ENCODE measurements at places on chromosomes 6 and 20.

DNA sequence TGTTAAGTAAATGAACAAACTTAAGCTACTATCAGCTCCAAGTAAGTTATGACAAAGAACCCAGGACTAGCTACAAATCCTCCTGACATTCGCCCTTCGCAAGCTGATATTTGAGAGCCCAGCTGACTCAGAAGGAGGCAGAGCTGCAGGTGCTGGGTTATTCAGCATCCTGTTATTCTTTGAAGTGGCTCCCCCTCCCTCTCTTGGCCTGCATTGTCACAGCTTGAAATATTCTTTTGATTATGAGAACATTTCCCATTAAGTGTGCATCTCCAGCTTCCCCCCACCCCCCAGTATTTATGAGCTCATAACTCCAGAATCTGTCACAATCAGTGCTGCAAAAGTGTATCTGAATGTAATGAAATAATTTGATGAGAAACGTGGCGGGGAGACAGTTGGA is 78.8 kb upstream of the RALY start:
- no peak for DNase-seq

- no peak for DNase-seq
Observed at GRCh38 chr6:140871911-140872310, 1260.8 kb upstream of the GJE1 start.

DNA sequence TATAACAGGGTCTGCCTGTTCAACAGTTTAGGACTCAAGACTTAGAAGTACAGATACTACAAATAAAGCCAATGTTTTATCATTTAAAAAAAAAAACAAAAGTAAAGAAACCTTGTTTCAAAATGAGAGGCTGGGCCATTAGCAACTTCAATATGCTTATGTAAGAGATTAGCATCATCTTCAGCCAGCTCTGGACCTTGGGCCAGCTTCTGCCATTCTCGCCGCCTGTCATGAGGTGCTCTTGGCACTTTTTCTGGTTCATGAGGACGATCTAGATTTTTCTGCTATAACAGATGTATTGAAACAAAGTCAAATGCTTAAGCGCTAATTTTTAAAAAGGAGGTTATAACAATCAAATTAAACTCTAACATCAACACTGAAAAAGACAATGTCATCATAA is 74.2 kb downstream of the WASF1 start:
- no peak for DNase-seq

DNA sequence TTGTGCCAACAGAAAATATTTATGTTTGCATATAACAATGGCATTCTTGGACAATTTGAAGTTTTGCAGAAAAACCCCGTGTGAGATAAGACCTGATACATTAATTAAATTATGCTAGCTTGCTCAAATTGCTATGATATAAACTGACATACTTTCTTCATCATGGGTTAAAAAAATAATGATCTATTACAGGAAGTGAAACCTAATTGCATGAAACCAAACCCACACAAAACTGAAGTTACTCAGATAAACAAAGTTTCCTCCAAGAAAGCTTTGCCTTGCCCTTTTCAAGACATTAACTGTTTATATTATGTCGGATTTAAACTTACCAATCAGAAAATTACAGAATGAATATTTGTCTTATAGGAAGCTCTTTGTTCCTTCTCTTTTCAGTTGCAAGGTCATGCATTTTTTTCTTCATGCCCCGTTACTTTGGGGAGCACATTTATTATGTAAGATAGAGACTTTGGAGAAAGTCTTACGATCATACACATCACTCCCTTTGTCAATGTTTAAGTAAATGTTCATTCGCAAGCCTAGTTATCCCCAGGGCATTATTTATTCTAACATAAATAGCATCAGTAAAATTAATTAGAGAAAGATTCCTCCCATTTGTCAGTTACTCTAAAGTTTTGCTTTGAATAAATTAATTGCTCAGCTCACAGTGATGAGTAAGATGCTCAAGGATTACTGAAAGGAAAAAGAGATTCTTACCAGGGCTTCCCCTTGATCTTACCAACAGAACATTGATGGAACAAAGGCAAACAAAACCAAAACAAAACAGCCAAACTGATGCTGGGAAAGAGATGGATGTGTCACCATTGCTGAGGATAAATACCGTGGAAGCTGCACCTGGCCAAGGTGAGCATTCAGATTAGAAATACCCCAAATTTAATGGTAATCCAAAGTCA is 14.8 kb upstream of the TMEM244 start:
- DNase-seq: no peak

DNA sequence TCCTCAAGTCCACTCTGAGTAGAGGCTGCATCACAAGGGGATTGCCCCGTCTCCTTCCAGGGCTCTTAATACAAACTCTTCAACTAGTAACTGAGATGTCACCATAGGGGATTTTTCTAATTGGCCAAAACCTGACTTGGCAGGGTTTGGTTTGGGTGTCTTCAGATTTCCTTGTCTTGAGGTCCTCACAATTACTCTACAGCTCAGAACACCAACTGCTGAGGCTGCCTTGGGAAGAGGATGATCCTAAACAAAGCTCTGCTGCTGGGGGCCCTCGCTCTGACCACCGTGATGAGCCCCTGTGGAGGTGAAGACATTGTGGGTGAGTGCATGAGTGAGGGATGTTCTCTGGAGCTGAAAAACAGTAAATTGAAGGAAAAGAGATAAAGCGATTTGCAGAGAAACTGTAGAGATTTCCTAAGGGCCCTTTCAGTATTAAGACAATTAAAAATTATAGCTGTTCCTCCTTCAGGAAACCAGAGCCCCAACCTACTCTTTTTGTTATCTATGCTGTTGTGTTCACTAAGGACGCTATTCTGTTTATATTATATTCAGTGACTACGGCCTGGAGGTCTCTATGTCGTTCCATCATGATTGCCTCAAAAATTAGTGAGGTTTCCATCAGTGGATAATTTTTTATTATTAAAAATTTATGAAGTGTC is at the start of gene HLA-DQA1:
TSS of gene HLA-DQA1 (plus strand) at position 188 of the 662 bp plus-strand sequence. CDS start at position 241, 53 bp downstream.
- no peak for DNase-seq

DNA sequence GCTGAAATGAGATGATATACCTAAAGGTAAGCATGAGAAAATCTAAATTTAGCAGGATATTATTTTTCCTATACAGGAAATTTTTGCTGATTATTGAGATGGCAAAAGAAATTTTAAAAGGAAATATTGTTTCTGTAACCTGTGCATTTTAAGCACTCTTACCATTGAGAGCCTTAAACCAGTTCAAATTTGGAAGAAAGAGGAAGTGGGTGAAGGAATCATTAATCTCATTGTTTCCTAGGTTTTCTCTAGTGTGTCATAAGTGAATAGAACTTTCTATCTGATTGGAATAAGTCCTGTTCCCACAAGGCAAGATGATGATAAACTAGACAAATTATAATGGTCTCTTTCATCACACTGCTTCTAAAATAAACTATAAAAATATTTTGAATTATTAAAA is 22.4 kb upstream of the FKBP1C start:
- DNase-seq: no peak

- no peak for DNase-seq
Observed at GRCh38 chr20:59564171-59564570, 40.2 kb upstream of the PHACTR3 start.

- DNase-seq: no peak
Observed at GRCh38 chr6:164163239-164163638, 748.7 kb downstream of the QKI start.

GRCh38 chr20:40050596-40050995 is 638.4 kb downstream of the MAFB start:
- DNase-seq: no peak

DNA sequence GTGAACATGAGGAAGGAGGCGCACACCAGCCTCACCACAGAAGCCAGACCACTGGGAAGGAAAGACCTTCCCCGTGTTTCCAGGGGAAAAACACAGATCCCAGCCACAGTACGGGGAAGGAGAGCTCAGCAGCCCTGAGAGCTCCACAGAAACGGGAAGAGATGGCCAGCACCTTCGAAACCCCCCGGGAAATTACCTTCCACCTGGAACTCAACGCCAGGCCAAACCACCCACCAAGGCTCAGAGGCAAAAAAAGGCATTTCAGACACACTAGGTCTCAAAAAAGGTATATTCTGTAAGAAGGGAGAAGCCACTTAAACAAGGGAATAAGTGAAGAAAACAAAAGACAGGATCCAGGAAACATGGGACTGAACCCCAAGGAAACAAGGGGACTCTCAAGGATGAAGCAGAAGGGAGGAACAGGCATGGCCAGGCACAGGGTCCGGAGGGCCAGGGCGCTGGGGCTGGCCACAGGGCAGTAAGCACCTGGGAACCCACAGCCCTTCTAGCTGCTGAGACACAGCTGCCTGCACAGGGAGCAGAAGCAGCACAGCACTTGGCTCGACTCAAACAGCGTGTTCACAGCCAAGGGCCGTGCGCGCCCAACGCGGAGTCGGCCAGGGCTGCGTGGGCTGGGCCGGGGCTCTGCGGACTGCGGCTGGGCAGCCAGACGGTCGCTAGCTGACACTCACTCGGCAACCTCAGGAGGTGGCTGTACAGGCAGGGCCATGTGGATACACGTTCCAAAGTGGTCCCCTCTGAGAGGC is 44.6 kb downstream of the TAF4 start:
- no peak for DNase-seq

GRCh38 chr20:57807401-57808263 is 97.8 kb upstream of the PMEPA1 start:
- no peak for DNase-seq

DNA sequence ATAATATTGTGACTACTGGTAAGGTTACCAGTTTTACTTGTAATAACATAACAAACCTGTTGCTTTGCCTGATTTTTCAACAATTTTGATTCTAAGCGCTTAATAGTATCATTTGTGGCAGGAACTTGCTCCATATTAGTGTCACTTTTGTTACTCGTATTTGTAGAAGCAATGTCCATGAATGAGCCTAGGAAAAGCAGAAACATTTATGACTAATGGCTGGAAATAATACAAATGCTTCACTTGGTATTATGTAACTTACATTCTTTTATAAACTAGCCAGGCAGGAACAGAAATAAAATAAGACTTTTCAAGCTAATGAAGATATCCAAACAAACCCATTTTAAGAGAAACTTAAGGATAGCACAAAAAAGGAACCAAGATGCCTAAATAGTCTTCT is 38.9 kb downstream of the MAP3K7 start:
- no peak for DNase-seq

DNA sequence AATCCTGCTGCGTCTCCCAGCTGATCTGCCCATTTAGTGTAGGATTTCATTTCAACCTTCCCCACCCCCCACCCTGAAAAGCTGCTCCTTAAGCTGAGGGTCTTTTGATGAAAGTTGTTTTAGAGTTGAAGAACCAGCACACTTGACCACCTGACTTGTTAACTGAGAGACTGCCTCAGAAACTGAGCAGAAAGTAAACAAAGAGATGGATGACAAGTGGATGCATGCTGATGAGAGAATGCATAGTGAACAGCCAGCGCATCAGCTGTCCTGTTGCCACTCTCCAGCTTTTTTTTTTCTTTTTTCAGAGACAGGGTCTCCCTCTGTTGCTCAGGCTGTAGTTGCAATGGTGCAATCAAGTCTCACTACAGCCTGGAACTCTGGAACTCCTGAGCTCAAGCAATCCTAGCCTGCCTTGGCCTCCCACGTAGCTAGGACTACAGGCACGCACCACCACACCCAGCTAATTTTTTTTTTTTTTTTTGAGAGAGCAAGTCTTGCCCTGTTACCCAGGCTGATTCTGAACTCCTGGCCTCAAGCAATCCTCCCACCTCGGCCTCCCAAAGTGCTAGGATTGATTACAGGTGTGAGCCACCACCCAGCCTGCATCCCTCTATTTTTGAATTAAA is 9.5 kb downstream of the RPL10A start:
- no peak for DNase-seq

DNA sequence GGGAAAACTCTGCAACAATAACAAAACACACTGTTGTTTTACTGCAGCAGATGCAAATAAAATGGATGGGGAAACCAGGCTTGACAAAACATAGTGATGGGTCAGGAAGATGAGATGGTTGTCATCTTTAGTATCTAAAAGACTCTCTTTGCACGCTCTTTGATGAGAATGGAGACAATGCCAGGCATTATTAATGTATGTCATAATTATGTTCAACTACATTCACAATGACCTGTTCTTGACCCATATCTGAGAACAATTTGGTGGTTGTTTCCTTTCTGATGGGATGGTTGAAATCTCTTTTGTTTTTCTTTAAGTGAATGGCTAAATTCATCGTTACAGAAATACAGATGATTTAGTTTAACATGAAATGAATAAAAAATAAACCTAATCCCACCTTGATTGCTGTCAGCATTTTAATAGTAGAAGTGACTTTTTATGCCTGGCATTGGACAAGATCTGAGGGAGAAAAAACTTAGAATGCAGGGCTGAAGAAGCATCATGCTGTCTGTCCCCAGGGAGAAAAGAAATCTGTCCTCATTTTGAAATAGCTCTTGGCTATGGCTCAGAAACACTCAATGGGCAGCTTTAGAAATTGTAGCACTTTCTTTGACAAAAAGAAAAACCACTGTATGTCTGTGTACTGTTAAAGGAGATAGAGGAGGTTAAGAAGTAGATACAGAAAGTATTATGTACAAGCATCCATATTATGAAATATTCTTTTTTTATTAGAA is 12.4 kb upstream of the GRIK2 start:
- DNase-seq: no peak

DNA sequence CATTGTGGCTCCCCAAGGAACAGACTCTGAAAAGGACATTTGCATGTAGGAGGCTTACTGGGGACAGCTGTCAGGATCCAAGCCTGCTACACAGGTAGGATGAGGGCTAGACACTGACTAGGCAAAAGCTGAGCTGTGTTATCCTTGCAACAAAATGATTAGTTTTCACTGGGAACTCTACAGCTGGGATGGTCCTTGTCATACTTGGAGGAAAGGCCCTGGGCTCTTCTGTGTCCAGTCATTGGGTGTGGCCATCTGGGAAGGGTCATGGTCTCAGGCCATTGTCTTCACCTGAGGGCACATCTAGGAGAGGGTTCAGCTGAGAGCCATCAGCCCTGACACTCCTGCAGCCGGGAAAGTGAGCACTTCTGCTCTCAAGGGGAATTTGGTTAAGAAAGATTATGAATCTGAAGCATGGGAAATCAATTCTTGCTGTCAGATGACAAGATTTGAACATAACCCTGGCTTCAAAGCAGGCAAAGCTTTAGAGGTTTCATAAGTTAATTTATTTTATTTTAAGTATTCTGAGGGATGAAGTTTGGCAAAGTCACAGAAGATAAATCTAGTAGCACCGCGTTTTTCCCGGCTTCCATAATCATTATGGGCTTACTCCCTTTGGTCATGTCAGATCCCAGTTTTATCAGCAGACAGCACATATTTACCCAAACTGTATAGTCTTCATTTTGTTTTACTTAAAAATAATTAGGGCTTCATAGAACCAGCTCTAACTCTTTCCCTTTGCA is 78.4 kb upstream of the SLC22A23 start:
- DNase-seq: no peak

- no peak for DNase-seq
Observed at GRCh38 chr6:22709803-22710202, 140.4 kb downstream of the HDGFL1 start.

GRCh38 chr6:132023490-132023889 is 72.3 kb upstream of the CCN2 start:
- DNase-seq: no peak

- no peak for DNase-seq
Observed at GRCh38 chr20:12581644-12582289, 427.0 kb upstream of the SPTLC3 start.
